Epithelial cell of proximal tubule (primary cell): ENCODE measurements at places on chromosomes 5 and 9. TPM values are rescaled to one million over a fixed set of nuclear protein-coding genes. Genes with fewer than 3 reads are reported as not detected.

GLRA1 gene
- total RNA-seq, result not detected in 2 replicates

RHOBTB3 gene
- 39.9 and 86.4 TPM in 2 replicates for total RNA-seq

RANBP3L gene
- not detected in 2 replicates for total RNA-seq

TMEFF1 gene
- total RNA-seq, result 3.5 and 7.8 TPM in 2 replicates

C7 gene
- total RNA-seq, result not detected in 2 replicates

FOXD4L4 gene
- not detected in 2 replicates for total RNA-seq

GABRP gene
- total RNA-seq, result not detected in 2 replicates

GRM6 gene
- not detected in 2 replicates for total RNA-seq

CHSY3 gene
- total RNA-seq, result 1.7 and 2.5 TPM in 2 replicates

ALDH1A1 gene
- total RNA-seq, result 0.87 and 1.6 TPM in 2 replicates

LECT2 gene
- not detected in 2 replicates for total RNA-seq

PLAC8L1 gene
- total RNA-seq, result 0.58 TPM in 1 of 2 replicates, not detected in the other

MYMK gene
- total RNA-seq, result not detected in 2 replicates

LSM11 gene
- 3.0 and 4.1 TPM in 2 replicates for total RNA-seq

MCIDAS gene
- 0.06 and 0.22 TPM in 2 replicates for total RNA-seq

TEX48 gene
- total RNA-seq, result not detected in 2 replicates

APBB3 gene
- 2.1 and 3.5 TPM in 2 replicates for total RNA-seq

RNF183 gene
- 3.9 TPM in 1 of 2 replicates, not detected in the other for total RNA-seq

CEMIP2 gene
- 58.8 and 92.1 TPM in 2 replicates for total RNA-seq

SYK gene
- 15.7 and 16.9 TPM in 2 replicates for total RNA-seq

SOHLH1 gene
- not detected in 2 replicates for total RNA-seq

ENTPD2 gene
- total RNA-seq, result 0.87 TPM in 1 of 2 replicates, not detected in the other

FOXD1 gene
- total RNA-seq, result 26.8 and 30.0 TPM in 2 replicates

GRIN3A gene
- not detected in 2 replicates for total RNA-seq

ARL14EPL gene
- total RNA-seq, result 0.17 TPM in 1 of 2 replicates, not detected in the other

ANKDD1B gene
- total RNA-seq, result 0.07 and 1.3 TPM in 2 replicates

INSL6 gene
- total RNA-seq, result not detected in 2 replicates

PCDHB11 gene
- 0.06 and 0.07 TPM in 2 replicates for total RNA-seq

ENTR1 gene
- total RNA-seq, result 57.5 and 87.6 TPM in 2 replicates

SPINK4 gene
- not detected in 2 replicates for total RNA-seq

DMRT3 gene
- total RNA-seq, result 0.29 and 1.4 TPM in 2 replicates

CER1 gene
- not detected in 2 replicates for total RNA-seq
